ENCODE measurements at places on chromosomes 6 and 20. TPM values are rescaled to one million over a fixed set of nuclear protein-coding genes. Genes with fewer than 3 reads are reported as not detected.
A peak's percentile ranks its signal among the peaks of the same experiment; 100 is the strongest.

The UBE2C gene
- polyA plus RNA-seq, result 68.6 TPM

The KIAA0408 gene
- 3.5 TPM for polyA plus RNA-seq

GRCh38 chr6:133286765-133287164, 45.6 kb downstream of the EYA4 start:
- DNase-seq, result no peak

The TNFAIP3 gene
- polyA plus RNA-seq, result 9.1 TPM

DNA sequence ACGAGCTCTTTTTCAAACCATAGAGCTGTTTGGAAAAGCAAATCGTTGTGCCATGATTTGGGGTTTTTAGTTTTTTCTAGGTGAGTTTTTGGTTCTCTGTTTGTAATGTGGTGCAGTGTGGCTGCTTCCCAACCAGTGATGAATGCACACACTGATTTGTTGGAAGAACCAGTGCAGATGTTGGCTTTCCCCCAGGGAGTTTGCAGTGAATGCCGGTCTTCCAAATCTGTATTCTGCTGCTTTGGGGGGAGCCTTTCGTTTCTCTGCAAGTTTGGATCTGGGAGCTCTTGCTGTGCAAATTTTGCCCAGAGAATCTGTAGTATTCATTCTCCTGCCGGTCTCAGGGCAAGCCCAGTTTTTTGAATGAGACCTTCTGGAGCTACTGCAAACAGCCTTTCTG, 14.5 kb downstream of the HECA start:
- DNase-seq, result no peak

The KCNQ5 gene
- 0.41 TPM for polyA plus RNA-seq

DNA sequence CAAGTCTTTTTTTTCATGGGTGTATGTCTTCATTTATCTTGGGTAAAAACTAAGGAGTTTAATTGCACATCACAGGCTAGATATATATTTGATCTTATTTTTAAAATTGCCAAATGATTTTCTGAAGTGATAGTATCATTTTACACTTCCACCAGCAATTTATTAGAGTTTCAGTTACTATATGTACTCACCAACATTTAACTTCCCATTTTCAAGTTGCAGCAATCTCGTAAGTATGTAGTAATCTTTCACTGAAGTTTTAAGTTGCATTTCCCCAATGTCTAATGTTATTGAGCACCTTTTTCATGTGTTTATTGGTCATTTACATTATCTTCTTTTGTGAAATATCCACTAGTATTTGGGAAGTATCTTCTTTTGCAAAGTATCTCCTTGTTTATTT, 277.4 kb upstream of the CNR1 start:
- no peak for DNase-seq

The ESF1 gene
- polyA plus RNA-seq, result 22.4 TPM

- DNase-seq, result no peak
These were observed 23.9 kb downstream of the ILRUN start for GRCh38 chr6:34672657-34673043.

DNA sequence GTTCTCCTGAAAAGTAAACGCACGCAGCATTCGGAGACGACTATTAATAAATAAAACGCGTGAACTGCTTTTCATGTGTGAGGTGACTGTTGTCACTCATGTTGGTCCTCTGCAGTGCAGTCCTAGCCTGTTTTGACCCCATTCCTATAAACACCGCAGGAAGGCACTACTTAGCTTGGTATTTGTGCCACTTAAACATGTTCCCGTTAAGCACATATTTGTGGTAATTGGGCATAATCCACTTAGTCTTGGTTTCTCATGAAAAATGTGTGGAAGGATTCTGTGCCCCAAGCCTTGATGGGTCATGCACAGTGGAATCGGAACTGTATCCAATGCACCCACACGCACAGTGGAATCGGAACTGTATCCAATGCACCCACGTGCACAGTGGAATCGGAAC, 313.9 kb downstream of the THBS2 start:
- no peak for DNase-seq

DNA sequence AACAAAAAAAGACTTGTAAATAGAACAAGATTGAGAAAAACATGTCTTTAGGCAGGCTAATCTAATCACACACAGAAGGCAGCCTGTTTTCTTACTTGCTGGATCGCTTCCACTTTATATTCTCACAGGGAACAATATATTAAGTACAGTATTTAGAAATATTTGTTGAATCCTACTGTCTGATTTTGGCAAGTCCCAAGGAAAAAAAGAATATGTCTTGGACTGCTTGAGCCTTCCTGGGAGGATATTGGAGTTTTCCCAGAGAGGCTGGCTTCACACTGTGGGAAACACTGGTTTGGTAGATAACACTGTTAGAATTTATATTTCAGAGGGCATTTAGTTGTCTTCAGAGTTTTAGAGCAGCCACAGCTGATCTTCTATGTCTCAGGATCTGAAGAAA, 229.7 kb downstream of the PRL start:
- DNase-seq, result no peak

DNA sequence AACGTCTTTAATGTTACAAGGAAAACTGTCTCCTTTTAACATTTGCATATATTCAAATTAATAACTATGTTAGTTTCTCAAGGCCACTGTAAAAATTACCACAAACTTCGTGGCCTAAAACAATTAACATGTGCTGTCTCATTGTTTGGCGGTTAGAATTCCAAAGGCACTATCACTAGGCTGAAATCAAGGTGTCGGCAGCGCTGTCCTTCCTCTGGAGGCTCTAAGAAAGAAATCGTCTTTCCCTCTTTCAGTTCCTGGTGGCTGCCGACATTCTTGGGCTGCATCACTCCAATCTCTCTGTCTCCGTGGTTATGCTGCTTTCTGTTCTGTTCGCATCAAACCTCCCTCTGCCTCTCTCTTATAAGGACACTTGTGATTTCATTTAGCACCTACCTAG, 4.2 kb downstream of the TPD52L1 start:
- DNase-seq, result no peak

GRCh38 chr6:119241111-119241465, 108.5 kb downstream of the MAN1A1 start:
- peak; percentile 57 for DNase-seq

The FNDC1 gene
- polyA plus RNA-seq, result 8.6 TPM

The LAMP5 gene
- 8.8 TPM for polyA plus RNA-seq

DNA sequence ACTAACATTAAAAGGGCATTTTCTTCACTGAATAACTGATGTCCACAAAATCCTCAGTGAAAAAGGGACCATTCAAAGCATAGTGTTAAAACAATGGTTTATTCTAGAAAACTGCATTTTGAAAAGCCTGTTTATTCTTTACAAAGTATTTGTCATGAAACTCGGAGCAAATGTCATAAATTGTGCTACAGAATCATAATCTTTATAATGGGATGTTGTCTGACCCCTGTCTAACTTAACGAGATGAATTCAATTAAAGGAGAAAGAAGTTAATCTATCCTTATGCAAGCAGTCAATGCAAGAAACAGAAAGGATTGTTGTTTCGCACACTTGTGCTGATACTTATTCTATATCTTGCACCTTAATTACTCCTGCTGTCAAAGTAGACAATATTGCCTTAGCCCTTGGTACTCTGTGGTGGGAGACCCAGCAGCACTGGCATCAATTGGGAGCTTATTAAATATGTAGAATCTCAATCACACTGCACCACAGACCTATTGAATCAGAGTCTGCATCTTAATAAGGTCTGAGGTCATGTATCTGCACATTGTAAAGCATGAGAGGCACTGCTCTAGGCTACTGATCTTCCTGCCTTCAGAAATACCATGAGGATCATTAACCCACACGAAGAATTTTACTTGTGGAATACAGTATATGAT, 708.3 kb downstream of the HDGFL1 start:
- DNase-seq, result no peak

DNA sequence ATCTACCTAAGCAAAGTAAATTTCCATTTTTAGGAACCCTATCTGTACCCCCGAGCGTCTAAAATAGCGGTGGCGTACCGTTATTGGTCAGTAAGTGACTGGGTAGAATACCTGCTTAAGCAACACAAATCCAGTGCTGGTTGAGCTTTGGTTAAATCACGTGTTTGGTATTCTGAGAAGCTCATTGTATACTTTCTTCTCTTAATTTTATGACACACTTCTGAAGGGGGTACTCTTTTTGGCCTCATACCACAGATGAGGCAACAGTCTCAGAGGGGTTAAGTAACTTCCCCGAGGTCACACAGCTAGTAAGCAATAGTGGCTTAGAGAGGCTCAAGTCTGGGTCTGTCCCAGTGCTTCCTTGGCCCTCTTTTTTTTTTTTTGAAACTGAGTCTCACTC, 151.2 kb downstream of the TFAP2C start:
- no peak for DNase-seq

The TFAP2C gene
- polyA plus RNA-seq, result 1.3 TPM

DNA sequence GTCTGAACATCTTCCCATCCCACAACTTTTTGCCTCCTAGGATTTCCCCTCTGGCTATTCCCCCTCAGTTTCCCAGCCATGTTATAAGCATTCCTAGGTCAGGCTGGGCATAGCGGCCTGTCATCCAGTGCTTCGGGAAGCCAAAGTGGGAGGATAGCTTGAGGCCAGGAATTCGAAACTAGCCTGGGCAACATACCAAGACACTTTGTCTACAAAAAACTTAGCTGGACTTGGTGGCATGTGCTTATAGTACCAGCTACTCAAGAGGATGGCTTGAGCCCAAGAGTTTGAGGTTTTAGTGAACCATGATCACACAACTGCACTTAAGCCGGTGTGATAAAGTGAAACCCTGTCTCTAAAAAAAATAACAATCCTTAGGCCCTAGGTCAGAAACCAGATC, 447.4 kb downstream of the KIF16B start:
- no peak for DNase-seq

The NHLRC1 gene
- 2.4 TPM for polyA plus RNA-seq

DNA sequence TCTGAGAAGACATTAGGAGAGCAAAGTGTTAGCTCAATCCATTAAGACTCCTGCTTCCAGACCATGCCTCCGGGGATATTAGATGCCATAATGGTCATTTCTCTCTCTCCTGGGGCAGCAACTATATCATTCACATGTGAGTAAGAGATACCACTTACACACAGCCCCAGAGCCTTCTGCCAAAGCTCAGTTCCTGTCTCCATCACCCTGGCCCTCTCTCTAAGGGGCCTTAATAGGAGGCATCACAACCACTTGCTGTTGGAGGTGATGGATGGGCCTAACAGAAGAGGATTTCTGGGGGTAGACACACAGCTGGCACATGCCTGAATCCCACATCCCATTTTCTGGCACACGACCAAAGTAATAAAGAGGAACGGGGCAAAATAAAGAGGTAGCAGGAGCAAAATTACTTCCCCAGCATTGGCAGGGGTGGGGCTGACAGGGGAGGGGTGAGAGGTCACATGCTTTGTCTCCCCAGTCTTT, 34.0 kb upstream of the VSTM2L start:
- no peak for DNase-seq

DNA sequence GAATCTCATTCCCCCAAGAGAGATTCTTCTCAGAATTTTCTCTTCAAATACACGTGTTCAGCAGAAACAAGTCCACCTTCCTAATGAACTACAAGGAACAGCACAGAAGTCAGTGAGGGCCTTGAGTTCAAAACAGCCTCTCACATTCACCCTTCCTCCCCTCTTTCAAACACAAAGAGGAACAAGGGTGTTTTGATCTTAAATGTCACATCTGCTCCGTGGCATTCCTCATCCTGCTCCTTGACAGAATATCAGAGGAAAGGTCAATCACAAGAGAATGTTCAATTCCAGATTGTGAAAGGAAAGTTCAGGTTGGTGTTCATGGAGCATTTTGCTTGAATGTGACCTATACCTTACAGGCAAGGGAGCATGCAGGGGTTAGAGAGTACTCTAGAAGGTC, 35.6 kb upstream of the FAM210B start:
- DNase-seq, result no peak

DNA sequence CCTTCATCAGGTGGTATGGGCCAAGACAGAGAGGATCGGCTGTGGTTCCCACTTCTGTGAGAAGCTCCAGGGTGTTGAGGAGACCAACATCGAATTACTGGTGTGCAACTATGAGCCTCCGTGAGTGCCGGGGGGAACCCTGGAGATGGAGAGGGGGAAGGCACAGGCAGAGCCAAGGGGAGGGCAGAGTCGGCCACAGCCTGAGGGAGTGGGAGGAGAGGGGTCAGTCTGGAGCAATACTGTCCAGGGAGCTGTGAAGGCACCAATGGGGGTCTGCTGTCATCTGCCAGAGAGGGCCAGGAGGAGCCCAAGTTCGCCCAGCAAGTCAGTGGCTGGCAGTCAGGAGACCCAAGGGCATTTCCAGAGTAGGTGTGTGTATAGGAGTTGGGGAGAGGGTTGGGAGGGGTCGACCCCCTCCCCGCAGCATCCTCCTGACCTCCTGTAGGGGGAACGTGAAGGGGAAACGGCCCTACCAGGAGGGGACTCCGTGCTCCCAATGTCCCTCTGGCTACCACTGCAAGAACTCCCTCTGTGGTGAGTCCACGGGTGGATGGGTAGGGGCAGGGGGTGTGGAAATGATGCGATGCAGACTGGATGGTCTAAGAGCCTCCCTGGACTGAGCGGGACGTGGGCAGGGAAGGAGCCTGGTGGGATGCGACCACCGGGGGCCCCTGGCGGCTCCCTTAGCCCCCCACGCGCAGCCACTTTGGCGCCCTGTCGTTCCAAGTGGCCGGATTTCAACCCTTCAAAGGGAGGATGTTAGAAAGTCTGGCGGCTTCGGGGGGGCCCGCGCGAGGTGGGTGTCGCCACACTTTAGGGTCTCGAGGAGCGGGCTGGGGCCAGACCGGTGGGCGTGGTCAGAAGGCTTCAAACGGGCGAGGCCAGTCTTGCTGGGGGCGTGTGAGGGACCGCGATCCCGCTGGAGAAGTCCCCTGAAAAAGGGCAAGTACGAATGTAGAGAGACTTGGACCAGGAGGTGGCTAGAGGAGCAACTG, 7.2 kb downstream of the PI16 start:
- no peak for DNase-seq

The ASIP gene
- 0.49 TPM for polyA plus RNA-seq

- DNase-seq, result no peak
These were observed 9.6 kb downstream of the CCM2L start for GRCh38 chr20:32019563-32020463.

GRCh38 chr20:57677584-57677982, 32.2 kb downstream of the PMEPA1 start:
- DNase-seq, result no peak

The ATG5 gene
- polyA plus RNA-seq, result 54.2 TPM

DNA sequence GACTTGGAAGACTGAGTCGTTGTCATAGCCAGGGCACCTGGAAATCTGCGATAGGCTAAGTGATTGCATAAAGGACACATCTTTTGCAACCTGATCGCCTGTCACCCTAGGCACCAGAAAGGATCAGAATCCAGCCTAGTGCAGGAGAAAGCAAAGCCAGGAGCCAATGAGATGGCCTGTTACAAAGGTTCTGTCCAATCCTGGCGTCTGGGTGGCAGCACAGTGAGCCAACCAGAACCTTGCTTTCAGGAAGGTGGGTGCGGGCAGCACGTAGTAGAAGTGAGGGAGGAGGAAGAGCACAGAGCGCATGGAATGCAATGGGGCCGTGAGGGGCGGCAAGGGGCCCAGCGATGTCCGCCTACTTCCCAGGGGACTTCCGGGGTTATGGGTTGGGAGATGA, 120.4 kb upstream of the GGTLC1 start:
- DNase-seq, result no peak

DNA sequence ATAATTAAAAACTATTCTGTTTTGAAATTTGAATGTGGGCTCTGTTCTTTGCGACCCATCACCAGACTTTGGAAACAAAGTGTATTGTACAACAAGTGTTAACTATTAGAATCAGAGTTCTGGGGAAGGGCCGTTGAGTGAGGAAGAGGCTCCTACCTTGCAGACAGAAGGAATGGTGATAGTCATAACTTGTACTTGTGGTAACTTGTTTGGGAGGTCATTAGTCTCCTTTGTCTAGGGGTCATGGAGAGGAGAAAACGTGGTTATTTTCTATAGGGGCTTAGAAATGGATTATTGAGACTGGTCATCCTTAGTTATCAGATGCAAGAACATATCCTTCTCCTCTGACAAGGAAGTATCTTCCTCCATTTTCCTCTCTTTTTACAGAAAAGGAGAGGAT, 174.8 kb downstream of the BMP2 start:
- no peak for DNase-seq

GRCh38 chr6:151847064-151847463, 39.6 kb downstream of the ESR1 start:
- DNase-seq, result peak; percentile 39

Measured in right renal pelvis (tissue), 4 donors.